ENCODE measurements at places on chromosomes 7 and 10.

DNA sequence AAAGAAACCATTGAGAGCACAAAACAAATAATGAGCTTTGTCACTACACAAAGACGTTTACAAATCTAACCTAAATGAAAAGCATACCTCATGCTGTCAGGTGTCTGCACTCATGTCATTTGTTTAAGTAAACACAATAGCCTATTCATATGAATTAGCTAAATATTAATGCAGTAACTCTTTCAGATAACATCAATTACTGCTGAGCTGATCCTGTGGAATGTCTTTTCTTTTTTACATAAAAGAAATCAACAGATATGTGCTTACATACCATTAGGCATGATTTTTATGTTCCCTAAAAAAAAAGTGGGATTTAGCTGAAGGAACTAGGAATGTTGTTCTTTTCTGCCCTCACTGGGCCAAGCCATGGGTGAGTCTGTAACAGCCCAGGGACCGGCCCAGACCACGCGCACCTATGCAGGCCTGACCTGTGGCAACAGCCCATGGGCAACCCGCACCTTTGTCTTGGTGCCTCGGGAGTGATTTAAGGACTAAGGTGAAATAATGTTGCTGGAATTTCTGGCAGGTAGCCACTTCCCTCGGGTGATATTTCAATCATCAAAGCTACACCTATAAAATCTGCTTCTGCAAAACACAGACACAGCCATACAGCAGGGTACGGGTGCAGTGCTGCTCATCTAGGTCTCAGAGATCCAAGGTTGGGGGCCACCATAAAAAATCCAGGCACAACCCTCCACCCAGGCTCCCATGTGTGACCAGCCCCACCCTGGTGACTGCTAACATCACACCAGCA lies 44.6 kb downstream of the FGFR2 start:
- DNase-seq: no peak

GRCh38 chr10:79137300-79137756 lies 68.6 kb downstream of the ZMIZ1 start:
- no peak for DNase-seq

- DNase-seq: no peak
These were observed 6.6 kb downstream of the PDIA4 start for GRCh38 chr7:149021725-149022062.

DNA sequence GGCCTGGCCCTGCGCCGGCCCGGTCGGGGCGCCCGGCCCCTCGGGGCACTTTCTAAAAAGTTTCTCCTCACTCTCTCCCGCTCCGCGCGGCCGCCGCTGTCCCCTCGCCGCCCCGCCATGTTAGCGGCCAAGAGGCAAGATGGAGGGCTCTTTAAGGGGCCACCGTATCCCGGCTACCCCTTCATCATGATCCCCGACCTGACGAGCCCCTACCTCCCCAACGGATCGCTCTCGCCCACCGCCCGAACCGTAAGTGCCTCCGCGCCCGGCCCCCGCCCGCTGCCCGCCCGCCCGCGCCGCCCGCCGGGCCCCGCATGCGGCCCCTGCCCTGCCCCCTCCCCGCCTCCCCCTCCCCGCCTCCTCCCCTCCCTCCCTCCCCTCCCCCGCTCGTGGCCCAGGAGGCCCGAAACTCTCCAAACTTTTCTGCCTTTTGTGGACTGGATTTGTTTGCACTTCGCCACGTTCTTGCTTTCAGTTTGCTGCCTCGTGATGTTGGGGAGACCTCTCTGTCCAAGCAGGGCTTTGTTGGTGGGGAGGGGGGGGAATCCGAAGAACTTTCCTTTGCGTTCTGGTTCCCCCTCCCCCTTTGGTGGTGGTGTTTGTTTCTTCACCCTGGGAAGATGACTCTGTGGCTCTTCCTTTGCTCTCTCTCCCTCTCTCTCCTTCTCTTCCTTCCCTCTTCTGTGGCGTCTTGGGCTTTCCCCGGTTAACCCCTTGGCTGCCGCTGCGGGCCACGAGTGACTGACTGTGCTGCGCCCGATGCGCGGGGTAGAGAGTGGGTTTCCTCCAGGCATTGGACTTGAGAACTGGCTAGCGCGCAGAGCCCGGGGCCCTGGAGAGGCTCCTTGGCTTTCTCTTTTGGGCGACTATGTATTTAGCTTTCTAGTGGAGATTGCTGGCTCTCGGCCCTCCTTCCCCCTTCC lies 1.6 kb downstream of the TCF7L2 start:
- no peak for DNase-seq

DNA sequence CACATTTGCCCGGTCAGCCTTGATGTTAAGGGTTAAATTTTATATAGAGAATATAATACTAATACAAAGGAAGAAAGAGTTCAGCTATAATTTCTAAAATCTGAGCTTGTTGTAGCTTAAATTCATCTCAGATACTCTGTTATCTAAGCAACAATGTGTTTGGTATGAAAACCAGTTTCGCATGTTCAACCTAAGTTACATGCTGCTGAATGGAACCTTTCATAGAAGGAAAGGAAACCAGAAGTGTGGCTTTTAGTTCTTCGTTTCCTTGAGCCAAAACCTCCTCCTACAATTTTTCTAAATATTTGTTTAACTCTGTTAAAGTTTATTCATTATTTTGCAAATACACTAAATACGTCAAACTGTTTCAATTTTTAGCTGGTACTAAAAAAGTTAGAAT lies 18.5 kb downstream of the AGR2 start:
- DNase-seq: no peak

DNA sequence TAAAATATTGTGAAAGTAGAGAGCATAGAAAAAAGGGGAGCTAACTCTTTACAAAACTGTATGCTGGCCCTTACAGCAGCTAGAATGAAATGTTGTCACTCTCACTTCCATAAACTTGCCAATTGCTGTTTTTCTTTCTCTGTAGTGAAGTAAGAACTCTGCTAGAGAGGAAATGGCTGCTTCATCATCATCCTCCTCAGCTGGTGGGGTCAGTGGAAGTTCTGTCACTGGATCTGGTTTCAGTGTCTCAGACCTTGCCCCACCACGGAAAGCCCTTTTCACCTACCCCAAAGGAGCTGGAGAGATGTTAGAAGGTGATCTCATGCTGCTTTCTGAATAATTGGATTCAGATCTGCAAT lies 7.6 kb upstream of the ASCC1 start:
- no peak for DNase-seq

GRCh38 chr10:110764378-110764777 lies 107.3 kb upstream of the PDCD4 start:
- DNase-seq: no peak

- no peak for DNase-seq
These were observed 58.0 kb downstream of the AHCYL2 start for GRCh38 chr7:129282865-129283264.

DNA sequence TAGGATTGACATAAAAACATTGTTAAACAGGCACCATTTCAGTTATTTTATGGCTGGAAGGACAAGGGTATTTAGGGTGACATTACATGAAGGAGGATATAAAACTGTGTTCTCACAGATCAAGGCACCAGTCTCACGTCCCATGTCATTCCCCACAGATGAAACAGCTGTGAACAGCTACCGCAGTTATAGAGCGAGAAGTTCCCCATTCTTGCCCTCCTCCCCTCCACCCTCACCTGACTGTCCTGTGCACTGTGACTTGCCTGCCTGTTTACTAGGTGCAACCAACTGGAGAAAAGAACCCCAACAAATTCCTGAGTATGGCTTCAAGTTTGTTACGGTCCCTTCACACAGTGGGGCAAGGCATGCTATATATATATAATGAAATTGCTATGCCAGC lies 141.6 kb downstream of the SND1 start:
- no peak for DNase-seq

- DNase-seq: no peak
These were observed 721.7 kb upstream of the GALNT17 start for GRCh38 chr7:70410134-70410750.

All from stimulated activated CD8-positive, alpha-beta memory T cell treated with anti-CD3 and anti-CD28 coated beads, Interleukin-15, amount 100 ng/mL, for 24 hours (primary cell).